Transverse colon (tissue), 4 donors: ENCODE measurements at places on chromosomes 11 and 22.

- H3K4me3 ChIP-seq = no peak overlapping the region
- H3K36me3 ChIP-seq = no peaks in the 10 kb centered on the region
- no peaks in the 10 kb centered on the region for H3K27me3 ChIP-seq
- DNase-seq = no peak
- no peaks in the 10 kb centered on the region for H3K4me1 ChIP-seq
Observed at GRCh38 chr11:19820100-19820499, 107.5 kb downstream of the NAV2 start.

DNA sequence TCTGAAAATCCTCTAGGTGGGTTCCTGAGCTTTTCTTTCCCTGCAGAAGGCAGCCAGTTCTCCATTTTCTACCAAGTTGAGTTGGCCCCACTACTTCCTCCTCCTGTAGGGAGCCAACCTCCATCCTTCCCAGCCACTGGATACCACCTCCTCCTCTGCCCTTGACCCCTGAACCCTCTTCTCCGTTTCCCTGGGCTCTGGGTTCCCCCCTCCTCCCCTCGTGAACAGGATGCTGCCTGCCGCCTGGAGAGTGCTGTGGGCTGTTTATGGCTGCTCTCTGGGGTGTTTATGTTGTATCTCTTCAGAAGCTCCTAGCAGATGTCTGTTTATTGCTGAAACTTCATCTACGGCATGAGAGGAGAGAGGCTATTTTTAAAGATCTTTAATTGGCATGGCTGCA lies 8.6 kb downstream of the MICAL2 start:
- DNase-seq = no peak
- peak overlapping the region; percentile 65 for H3K27ac ChIP-seq
- H3K36me3 ChIP-seq = no peaks in the 10 kb centered on the region
- H3K4me1 ChIP-seq = peaks cover 69% of the 10 kb centered on the region
- no peaks in the 10 kb centered on the region for H3K27me3 ChIP-seq

- H3K4me3 ChIP-seq = no peak overlapping the region
- peaks cover 7% of the 10 kb centered on the region for H3K27me3 ChIP-seq
- no peak for DNase-seq
Observed at GRCh38 chr11:116073854-116074837, 569.9 kb upstream of the CADM1 start.

DNA sequence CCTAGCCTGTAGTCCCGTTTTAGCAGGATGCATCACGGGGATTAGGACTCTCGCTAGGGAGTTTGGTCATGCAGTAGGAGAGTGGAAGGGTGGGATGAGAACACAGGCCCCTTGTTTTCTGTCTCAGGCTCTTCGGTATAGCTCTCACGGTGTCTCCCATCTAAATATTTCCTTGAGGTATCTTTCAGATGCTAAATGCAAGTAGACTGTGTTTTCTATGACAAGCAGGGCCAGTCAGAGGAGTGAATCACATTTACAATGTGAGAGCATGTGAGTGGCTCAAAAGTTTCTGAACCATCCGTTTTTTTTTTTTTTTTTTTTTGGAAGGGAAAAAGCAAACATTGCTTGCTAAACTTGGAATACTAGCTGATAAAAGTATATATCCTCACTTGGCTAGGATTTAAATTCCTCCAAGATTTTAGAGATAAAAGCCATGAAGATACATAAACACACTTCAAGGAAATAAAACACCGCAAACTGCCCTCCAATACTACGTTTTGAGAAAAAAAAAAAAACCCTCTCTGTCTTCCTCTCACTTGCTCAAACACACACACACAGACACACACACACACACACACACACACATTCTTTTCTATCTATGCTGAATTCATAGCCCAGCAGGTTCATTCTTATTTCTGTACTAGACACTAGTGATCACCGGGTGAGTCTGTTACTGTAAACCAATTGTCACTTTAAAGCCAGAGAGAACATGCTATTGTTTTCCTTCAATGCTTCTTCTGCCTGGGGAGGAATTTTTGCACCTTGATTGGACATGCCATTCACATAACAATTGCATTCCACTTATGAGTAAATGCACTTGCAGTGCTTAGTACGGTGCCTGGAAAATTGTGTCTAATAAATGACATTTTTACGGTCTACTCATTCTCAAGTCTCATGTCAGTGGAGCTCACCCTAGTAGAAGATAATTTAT lies 224.6 kb upstream of the CCDC90B start:
- H3K4me1 ChIP-seq = no peaks in the 10 kb centered on the region
- H3K27ac ChIP-seq = no peak overlapping the region
- no peak overlapping the region for H3K4me3 ChIP-seq
- H3K27me3 ChIP-seq = no peaks in the 10 kb centered on the region
